GM20000 (cell line): ENCODE measurements at places on chromosomes 7 and 10.

DNA sequence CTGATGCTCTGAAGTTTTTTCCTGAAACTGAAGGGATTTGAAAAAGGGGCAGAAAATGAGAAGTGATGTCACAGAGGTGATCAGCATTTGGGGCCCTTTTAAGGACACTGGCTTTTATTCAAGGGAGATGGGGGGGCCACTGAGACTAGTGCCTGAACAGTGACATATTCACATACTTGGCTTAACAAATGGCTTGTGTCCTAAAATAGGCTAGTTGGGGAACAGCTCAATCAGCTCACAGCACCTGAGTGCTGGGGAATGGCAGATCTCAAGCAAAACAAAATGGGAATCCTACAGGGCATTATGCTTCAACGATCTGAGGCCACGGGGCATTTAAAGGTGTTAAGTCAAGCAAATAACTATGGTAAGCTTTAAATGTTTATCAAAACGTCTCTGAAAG, 90.1 kb downstream of the UBE2H start:
- no peak for DNase-seq

- DNase-seq = no peak
Observed at GRCh38 chr7:7851381-7851780, 117.2 kb upstream of the GLCCI1 start.

DNA sequence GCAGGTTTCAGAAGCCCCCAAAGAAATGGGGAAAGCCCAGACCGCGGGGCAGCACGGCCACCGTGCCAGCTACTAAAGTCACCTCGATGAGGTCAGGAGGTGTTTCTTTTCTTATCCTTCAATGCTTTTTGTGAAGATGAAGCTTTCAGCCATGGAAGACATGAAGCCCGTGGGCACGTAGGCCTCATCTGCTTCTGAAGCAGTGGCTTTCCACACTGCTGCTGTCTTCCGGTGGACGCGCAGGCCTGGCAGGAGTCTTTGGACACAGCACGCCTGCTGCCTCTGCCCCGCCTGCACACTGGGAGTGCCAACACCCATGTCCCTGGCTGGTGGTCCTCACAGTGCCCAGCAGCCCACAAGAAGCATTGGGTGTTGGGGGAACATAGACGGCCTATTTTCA, 185.5 kb downstream of the EBF3 start:
- no peak for DNase-seq

GRCh38 chr10:71763352-71764127, 9.8 kb downstream of the VSIR start:
- DNase-seq = no peak

DNA sequence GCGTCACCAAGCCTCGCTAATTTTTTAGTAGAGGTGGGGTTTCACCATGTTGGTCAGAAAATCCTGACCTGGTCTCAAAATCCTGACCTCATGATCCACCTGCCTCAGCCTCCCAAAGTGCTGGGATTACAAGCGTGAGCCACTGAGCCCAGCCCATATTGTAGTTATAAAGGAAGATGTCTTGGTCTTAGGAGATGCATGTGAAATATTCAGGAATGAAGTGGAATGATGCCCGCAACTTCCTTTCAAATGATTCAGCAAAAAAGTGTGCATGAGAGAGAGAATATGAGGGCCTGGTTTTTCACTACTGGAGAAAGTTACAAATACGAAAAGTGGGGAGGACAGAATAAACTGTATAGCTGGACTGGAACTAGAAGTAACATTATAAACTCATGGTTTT, 15.9 kb downstream of the TMEM209 start:
- no peak for DNase-seq
